Inflammatory macrophage (primary cell): ENCODE measurements at places on chromosomes 1 and 21.

GRCh38 chr1:121471523-121471922, 286.7 kb downstream of the SRGAP2C start:
- DNase-seq, result no peak

DNA sequence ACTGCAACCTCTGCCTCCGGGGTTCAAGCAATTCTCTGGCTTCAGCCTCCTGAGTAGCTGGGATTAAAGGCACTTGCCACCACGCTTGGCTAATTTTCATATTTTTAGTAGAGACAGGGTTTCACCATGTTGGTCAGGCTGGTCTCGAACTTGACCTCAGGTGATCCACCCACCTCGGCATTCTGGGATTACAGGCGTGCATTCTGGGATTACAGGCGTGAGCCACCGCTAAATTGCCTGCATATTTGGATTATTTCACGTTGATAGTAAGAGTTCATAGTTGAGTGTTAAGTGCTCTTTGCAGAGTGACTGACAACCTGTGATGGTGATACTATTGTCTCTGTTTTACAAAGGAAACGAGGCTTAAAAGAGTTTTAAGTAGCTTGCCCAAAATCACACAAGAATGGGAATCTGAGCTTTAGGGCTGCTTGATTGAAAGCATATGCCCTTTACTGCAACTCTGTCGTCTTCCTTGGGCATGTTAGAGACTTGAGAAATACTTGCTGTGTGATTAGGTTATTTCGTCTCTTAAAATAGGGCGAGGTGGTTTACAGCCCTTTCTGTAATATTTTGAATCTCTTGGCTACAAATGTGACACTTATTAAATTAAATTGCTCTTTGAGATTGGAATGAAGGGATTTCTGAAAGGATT, 12.4 kb downstream of the CDC42 start:
- no peak for DNase-seq

DNA sequence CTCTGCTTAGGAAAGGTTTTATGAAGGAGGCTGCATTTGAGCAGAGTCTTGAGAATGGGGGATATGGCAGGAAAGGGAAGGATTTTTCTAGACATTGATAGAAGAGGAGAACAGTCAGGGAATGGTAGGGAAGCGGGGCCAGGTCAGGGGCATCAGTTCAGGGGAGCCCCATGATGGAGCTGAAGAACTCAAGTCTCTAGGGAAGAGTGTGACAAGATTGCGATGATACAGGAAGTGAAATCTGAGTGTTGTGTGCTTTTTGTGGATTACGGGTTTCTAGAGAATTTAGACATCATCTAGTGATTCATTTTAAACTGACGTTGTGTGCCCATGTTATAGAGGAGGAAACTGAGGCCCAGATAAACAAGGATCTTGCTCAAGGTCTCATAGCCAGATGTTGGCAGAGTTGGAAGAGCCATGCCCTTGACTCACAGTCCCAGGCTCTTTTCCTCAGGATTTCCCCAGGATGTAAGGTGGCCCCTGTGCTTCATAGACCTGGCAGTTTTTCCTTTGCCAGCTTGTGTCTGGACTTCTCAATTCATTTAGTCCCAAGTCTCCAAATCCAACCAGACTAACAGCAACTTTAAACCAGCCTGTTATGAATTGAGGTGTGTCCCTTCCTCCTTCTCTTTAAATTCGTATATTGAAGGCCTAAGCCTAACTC, 130.3 kb downstream of the ROR1 start:
- DNase-seq, result no peak

- no peak for DNase-seq
These were observed 601 bp downstream of the FAM131C start for GRCh38 chr1:16072616-16073484.

DNA sequence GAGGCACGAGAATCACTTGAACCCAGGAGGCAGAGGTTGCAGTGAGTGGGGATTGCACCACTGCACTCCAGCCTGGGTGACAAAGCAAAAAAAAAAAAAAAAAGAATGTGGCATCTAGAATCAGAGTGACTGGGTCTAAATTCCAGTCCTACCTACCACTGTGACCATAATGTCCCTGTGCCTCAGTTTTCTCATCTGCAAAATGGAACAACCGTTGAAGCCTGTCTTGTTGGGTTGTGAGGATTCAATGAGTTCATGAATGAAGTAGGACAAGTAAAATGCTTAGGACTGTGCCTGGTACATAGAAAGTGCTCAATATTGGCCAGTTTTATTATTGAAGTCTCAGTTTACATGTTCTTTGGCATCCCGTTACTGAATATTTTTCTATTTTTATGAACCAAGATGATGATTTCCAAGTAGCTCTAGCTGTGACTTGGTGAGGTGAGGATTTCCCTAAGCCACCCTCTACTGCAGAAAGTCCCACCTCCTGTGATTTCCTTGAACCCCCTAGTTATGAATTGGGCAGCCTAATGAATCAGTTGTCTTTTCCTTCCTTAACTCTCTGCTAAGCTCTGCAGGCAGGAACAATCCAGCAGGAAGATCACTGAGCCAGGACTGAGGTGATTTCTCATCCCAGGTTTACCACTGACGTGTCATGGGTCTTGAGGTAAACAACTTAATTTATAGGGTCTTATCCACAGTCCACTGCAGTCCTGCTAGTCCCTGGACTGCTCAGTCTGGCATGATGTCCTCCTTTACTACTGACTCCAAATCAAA, 18.9 kb upstream of the MEAF6 start:
- no peak for DNase-seq

DNA sequence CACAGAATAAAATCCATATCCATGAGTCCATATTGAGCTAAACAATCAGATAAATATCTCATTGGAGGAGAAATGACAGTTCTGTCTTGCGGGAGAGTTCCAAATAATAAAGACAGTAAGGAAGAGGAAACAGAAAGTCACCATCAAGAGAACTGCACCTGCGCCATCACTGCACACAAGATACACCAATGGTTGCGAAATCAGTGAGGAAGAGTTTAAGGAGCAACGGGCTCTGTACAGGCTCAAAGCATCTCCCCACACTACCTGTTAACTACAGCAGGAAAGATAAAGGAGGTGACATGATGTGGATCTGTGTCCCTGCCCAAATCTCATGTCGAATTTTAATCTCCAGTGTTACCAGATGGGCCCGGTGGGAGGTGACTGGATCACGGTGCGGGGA, 7.8 kb downstream of the C2CD2 start:
- no peak for DNase-seq

GRCh38 chr21:45366931-45367401, 38.0 kb upstream of the COL18A1 start:
- no peak for DNase-seq

- DNase-seq, result no peak
These were observed 98.0 kb downstream of the KCNH1 start for GRCh38 chr1:211035821-211036380.

DNA sequence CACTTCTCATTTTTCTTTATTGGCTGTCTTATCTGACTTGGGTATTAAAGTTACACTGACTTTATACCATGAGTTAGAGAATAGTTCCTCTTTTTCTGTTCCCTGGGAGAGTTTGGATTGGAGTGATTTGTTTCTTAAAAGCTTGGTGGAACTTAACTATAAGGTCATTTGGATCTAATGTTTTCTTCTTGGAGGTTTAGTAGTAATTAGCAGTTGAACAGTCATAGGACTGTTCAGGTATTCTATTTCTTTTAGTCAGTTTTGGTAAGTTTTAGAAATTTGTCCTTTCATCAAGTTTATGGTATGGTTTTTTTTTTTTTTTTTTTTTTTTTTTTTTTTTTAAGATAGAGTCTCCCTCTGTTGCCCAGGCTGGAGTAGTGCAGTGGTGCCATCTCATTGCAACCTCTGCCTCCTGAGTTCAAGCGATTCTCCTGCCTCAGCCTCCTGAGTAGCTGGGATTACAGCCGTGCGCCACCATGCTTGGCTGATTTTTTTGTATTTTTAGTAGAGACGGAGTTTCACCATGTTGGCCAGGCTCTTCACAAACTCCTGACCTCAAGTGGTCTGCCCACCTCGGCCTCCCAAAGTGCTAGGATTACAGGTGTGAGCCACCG, 6.3 kb downstream of the TTC3 start:
- peak; percentile 52 for DNase-seq

DNA sequence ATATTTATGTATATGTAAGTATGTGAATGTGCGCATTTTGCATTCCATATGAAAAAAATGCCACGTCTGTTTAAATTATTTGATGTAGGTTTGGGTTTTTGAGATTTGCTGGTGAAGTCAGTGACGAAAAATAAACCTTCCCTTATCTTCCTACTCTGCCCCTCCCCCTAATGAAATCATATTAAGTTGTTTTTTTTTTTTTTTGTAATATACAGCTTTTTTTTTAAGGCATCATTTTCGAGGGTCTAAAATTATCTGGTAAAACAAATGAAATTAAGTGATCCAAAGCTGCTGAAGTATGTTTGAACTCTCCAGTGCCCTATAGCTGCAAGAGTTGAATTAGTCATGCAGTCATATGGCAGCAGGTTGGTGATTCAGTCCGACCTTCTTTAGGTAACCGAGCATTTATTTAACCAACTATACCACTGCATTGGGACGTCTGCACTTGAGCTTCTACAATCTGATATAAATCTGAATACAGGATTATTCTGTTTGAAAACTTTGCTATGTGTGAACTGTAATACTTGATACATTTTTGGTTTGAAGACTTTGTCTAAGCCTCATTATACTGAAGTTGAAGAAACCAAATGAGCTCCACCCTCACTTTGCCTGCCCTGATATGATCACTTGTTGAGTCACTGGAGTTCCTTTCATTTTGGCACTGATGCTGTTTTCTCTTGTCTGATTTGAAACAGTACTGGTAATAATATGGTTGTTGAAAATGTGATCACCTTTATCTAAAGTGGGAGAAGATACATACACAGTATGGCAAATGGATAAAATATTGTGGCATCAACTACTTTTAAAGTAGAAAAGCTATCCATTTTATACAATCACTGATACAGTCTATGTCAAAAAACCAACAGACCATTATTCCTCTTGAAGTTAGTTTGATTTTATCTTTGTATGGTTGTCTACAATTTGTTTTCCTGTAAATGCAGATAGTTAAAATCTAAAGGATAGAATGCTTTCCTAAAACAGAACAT, 11.7 kb downstream of the PDIK1L start:
- peak; percentile 20 for DNase-seq

- no peak for DNase-seq
These were observed 144.4 kb upstream of the DUSP10 start for GRCh38 chr1:221886311-221886710.

- peak; percentile 77 for DNase-seq
These were observed 31.0 kb upstream of the IL19 start for GRCh38 chr1:206739411-206740076.

- DNase-seq, result no peak
These were observed 23.1 kb upstream of the DYNLT5 start for GRCh38 chr1:66729119-66729518.

- DNase-seq, result no peak
These were observed 254.4 kb upstream of the GJB5 start for GRCh38 chr1:34500451-34500850.

GRCh38 chr1:211613108-211613947, 34.4 kb upstream of the SLC30A1 start:
- peak; percentile 98 for DNase-seq

DNA sequence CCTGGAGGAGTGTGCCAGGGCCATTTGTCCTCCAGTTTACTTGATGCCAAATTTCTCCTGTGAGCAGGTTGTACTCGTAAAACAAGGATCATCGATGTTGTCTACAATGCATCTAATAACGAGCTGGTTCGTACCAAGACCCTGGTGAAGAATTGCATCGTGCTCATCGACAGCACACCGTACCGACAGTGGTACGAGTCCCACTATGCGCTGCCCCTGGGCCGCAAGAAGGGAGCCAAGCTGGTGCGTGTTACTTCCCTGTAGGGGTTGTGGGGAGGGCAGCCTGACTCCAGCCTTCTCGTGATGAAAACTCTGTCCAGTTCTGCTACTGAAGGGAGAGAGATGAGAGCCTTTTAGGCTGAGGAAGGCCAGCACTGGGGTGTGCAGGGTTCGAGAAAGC, 2.2 kb downstream of the RPS8 start:
- DNase-seq, result no peak

- DNase-seq, result no peak
These were observed 18.9 kb upstream of the VWA5B1 start for GRCh38 chr1:20271498-20272400.

- DNase-seq, result no peak
These were observed 156.0 kb downstream of the PDE4B start for GRCh38 chr1:65948609-65949229.

- DNase-seq, result no peak
These were observed 8.9 kb upstream of the RBM34 start for GRCh38 chr1:235169986-235170385.

- DNase-seq, result no peak
These were observed 47.6 kb downstream of the MDM4 start for GRCh38 chr1:204563780-204564179.

DNA sequence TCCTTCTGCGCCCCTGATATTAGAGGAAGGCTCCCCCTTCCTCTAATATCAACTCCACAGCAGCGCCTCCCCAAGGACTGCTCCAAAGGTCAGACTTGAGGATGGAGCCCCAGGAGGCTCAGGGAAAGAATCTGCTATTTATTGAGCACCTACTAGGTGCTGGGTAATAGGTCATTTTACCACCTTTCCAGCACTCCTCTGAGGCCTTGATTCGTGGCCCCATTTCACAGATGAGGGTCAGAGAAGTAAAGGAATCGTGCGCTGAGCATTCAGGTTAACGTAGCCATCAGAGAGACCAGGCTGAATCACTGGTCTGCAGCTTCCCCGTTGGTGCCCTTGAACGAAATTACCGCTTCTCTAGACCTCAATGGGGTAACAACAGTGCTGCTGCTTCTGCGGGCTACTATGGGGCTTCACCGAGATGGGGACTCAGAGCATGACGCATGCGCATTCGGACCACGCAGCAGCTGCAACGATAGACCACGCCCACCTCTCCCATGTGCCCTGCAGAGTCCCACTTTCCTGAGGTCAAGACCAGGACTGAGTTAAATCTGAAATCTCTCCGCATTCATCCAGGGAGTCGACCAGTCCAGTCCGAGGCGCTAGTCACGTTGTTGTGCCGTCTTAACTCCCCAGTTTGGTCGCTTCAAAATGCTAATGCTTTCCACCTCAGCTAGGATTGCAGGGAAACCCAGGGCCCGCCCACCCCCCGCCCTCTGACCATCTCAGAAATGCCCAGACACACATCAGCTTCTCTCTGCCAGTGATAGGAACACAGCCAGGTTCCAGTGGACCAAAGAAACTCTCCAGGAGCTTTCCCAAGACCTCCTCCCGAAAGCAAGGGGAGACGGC, 12.9 kb downstream of the CAMK2N1 start:
- no peak for DNase-seq

- no peak for DNase-seq
These were observed 400.0 kb upstream of the PKN2 start for GRCh38 chr1:88284066-88284465.

DNA sequence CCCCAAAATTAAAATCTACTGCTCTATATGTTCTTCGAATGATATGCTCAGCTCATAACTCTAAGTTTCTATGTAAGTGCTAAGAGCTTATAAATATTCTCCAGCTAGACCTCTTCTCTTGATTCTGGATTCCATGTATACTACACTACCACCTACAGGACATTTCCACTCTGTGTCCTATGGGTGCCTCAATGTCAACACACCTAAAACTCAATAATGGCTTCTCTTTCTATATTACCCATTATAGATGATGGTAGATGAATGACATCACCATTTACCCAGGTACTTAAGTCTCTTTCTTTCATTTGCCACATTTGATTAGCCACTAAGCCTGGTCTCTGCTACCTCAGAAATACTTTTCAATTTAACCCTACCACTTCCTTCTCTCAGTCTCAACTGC, 41.3 kb downstream of the TBX19 start:
- DNase-seq, result no peak

GRCh38 chr1:235545292-235545930, 41.2 kb upstream of the B3GALNT2 start:
- no peak for DNase-seq

GRCh38 chr1:179786815-179787685, 44.0 kb downstream of the FAM163A start:
- DNase-seq, result no peak
